Epithelial cell of proximal tubule (primary cell): ENCODE measurements at places on chromosomes 6 and 20. TPM values are rescaled to one million over a fixed set of nuclear protein-coding genes. Genes with fewer than 3 reads are reported as not detected.

GRCh38 chr6:358432-358831 is 33.1 kb upstream of the IRF4 start:
- DNase-seq: no peak

DNA sequence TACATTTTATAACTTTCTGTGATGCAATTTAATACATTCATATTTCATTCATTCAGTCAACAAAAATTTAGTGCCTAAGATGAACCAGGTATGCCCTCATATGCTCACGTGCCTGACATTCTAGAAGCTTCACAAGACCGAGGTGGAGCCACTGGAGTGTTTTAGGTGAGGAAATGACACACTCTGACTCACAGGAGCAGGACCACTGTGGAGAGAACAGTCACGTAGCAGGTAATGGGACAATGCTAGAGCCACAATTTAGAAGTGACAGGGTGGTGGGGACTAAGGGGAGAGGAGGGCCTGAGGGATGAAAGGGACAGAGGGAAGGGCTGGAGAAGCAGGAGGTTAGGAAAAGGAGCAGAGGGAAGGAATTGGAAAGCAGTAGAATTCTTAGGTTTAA is 17.6 kb upstream of the HLA-A start:
- DNase-seq: no peak

DNA sequence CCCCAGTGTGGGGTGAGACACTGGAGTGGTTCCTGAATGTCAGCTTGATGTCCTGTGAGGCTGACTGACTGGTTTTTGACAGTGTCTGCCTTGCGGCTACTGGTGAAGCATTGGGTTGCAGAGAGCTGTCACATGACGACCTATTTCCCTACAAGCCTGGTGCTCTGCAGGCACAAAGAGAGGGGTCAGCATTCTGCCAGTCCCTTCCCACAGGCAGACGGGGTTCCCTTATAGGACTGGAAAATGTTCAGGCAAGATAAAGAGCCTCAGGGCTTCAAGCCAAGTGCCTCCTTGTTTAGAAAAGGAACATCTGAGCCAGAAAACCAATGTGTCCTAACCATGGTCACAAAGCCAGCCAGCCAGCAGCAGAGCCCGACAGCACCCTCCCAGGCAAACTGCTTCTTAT is 11.0 kb downstream of the LY86 start:
- no peak for DNase-seq

- DNase-seq: no peak
Observed at GRCh38 chr6:53431704-53432103, 83.0 kb upstream of the ELOVL5 start.

GRCh38 chr20:63529861-63530787 is 7.1 kb downstream of the PTK6 start:
- DNase-seq: no peak

GRCh38 chr6:52187098-52187497 is 923 bp downstream of the IL17A start:
- DNase-seq: no peak

DNA sequence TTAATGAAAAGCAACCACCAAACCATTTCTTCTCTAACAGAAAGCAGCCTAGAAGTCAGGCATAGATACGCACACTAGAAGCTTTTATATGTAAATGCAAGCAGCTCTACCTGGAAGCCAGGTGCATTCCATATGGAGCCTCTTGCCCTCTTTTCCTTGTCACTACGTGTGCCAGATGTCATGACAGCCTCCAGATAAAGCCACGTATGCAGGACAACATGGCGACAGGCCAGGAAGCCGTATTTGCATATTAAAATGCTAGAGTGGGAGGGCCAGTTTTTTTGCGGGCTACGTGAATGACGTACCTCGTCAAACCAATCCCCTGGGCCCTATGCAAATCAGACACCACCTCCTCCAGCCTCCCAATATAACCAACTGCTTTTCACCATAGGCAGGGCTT is 308.1 kb upstream of the SPTLC3 start:
- DNase-seq: no peak

GRCh38 chr20:49566401-49567364 is 1.3 kb downstream of the PTGIS start:
- DNase-seq: no peak

DNA sequence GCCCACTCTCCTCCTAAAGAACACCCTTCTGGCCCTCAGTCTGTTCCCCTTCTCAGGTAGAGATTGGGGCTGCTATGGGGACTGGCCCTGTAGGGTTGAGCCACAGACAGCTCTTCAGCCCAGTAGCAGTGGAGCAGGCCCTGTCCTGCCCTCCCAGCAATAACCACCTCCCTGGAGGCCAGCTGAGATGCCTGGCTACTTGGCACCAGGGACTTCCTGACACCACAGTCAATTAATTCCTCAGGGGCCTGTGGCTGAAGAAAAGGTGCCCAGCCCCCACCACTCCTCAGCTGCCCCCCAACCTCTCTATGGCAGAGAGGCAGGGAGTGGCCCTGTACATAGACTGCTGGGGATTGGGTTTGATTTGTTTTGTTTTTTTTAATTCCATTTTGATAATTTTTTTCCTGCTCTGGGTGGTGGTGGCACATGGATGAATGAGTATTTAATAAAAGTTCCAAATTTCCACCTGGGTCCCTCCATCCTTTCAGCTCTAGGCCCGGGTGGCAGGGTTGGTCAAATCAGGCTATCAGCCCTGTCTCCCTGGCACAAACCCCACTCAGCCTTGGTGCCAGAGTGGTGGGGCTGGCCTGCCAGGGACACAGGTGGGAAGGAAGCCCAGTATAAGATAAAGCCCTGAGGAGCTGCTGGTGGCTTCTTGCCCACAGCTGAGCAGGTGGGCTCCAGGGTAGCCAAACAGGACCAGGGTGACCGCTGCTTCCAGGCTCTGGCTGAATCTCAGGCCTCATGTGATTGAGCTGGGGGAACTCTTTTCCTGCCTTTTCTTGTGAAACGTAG is 1.9 kb upstream of the DEF6 start:
- no peak for DNase-seq

Gene NOX3
- total RNA-seq: 0.07 TPM in 1 of 2 replicates, not detected in the other

Gene NTSR1
- total RNA-seq: 0.29 TPM in 1 of 2 replicates, not detected in the other
